ENCODE measurements at places on chromosomes 5 and 9.

DNA sequence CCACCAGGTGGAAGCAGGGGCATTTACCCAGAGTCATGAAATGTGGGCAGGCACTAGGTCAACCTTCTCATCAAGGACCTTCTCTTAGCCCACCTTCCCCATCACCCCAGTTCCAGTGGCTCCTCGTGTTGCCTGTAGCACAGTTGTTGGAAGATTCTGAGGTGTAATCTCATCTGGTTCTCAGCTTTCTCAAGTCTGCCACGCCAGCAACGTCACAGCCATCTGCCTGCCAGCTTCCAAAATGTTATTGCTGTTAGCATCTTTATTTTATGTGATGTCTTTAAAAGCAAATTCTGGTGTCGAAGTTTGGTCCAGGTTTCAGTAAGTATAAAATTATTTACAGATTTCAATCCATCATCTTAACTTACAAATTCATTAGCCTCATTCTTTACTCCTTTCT is 10.7 kb downstream of the C9orf153 start:
- no peak for ATAC-seq

DNA sequence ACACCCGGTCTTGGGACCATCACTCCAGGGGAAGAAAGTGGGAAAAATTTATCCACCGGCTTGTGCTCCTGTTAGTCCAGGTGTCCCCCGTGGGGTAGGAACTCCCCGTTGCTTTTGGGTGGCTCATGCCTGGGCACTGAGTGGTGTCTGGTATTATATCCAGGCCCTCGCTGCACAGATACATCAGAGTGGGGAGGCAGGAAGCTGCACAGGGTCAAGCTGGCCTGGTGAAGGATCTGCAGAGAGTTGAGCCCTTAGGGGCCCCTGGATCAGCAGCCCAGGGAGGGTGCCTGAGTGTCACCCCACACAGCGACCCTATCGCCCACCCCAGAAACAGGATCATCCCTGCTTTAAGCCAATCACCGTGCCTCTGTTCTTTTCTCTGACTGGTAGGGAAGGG is 24.4 kb upstream of the COL5A1 start:
- no peak for ATAC-seq

DNA sequence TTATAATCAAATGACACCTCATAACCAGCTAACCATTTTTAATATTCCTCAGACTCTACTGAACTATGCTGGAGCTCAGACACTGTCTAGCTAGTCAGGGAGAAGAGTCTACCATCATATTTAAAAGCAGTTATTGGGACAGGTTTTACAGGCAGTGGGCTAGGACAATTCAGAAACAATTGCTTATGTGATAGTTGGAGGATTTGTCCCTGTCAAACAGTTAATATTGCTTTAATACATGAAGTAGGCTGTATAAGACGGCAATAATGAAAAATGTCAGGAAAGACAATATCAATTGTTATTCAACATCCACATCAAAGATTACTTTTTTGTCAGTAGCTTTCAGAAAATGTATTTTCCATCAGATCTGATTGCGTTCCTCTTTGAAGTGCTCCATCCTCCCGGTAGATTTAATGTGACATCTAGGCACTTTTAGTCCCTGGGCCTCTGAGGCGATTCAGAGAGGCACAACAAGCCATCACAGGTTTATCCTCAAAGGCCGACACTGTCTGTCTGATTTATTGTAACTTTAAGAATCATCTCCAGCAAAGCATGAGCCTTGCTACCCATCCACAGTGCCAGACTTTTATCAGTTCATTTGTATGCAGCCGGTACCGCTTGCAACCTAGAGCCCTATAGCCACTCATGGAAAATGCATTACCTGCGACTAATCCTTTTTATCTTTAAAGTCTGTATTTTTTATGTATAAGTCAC is 152.2 kb downstream of the PSAT1 start:
- no peak for ATAC-seq

DNA sequence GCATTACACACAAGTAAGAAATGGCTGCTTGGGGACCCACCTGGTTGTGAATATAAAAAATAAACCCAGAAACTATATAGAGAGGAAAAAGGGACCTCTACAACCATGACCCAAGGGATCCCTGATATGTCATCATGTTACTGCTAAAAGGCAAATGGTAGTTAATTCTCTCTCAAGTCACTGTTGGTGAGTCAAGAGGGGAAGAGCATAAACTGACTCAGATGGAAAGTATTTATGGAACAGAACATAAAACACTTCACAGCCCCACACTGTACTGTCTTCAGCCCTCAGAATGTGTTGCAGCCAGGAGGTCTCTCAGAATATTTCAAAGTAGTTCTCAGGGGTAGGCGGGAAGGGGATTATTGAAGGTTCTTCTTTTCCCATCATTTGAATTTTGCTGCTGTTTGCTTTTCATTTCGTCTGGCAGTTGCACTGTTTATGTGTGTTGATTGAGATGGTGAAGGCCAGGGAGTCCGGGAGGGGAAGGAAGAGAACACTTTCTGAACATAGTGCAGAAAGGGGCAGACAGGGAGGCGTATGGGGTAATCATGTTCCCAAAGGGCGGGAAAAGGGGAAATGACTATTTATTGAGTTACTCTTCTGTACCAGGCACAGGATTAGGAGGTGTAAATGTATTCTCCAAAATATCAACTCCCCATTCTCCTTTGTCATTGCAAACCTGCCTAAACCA is 85.5 kb downstream of the TEK start:
- peak; percentile 63 for ATAC-seq

- no peak for ATAC-seq
Observed at GRCh38 chr9:120926397-120926928, at the start of gene TRAF1. TRAF1 (minus strand) TSS chr9:120926796; CDS start chr9:120926075, 721 bp downstream.
